ENCODE measurements at places on chromosomes 2 and 18. TPM values are rescaled to one million over a fixed set of nuclear protein-coding genes. Genes with fewer than 3 reads are reported as not detected.
A peak's percentile ranks its signal among the peaks of the same experiment; 100 is the strongest.

The NPAS2 gene
- total RNA-seq, result 12.7 TPM

DNA sequence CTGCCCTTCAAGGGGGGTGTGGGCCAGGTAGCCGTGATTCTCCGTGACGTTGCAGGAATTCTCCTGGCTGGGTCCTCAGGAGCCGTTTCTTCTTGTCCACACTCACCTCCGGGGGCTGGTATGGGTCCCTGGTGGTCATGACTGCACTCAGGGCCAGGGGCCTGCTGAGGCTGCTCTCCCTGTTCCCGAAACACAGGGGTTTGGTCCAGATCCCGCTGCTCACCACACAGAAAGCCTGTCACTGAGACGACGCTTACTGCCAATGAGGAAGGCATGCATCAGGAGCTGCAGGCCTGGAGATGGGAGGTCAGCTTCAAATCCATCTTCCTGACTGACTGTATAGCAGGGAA lies 160.7 kb downstream of the RTP5 start:
- H3K4me3 ChIP-seq, result no peak overlapping the region
- H3K4me1 ChIP-seq, result no peaks in the 10 kb centered on the region
- no peak overlapping the region for H3K27ac ChIP-seq
- no peaks in the 10 kb centered on the region for H3K27me3 ChIP-seq
- DNase-seq, result no peak

- H3K27ac ChIP-seq, result peak overlapping the region; percentile 73
- no peaks in the 10 kb centered on the region for H3K36me3 ChIP-seq
- no peak overlapping the region for H3K4me3 ChIP-seq
- H3K4me1 ChIP-seq, result peaks cover 93% of the 10 kb centered on the region
Observed at GRCh38 chr2:43345872-43346271, 119.5 kb upstream of the ZFP36L2 start.

- no peaks in the 10 kb centered on the region for H3K27me3 ChIP-seq
- H3K4me3 ChIP-seq, result no peak overlapping the region
- H3K27ac ChIP-seq, result no peak overlapping the region
- no peaks in the 10 kb centered on the region for H3K4me1 ChIP-seq
Observed at GRCh38 chr2:127607399-127607908, 38.5 kb upstream of the GPR17 start.

DNA sequence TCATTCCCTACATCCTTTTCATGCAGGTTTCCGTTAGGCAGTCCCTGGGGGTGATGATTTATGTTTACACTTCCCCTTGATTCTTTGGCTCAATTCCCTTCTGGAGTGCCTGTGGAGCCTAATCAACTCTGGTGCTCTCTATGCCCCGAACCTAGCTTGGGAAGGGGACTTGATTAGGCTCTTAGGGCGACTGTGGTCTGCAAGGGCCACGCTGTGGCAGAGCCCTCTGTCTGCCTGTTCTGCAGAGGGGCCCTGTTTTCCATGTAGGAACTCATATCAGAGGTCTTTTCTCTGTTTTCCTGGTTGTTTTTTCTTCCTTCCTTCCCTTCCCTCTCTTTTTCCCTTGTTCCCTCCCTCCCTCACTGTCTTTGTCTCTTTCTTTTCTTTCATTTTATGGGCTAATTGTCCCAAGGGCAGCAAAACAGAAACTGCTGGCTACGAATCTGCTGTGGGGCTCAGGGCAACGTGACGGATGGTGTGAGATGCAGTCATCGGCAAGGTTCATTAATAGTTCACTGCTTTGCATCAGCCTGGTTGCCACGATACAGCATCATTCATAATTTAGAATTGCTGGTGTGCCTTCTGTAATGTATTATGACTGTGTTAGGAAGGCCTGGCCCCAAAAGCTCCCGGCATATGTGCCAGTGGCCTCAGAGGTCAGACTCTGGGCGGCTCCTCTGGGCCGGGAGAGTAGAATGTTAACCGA lies 134.5 kb downstream of the NAPG start:
- H3K4me3 ChIP-seq, result no peak overlapping the region
- no peaks in the 10 kb centered on the region for H3K27me3 ChIP-seq

GRCh38 chr18:45745817-45746461 lies 22.0 kb downstream of the SLC14A1 start:
- H3K27me3 ChIP-seq, result no peaks in the 10 kb centered on the region
- H3K4me1 ChIP-seq, result no peaks in the 10 kb centered on the region
- no peak overlapping the region for H3K27ac ChIP-seq

GRCh38 chr18:13725566-13726231 lies 659 bp downstream of the FAM210A start:
- no peak overlapping the region for H3K27ac ChIP-seq
- peak overlapping the region; percentile 86 for H3K4me3 ChIP-seq
- H3K36me3 ChIP-seq, result no peaks in the 10 kb centered on the region
- DNase-seq, result peak; percentile 8
- H3K27me3 ChIP-seq, result no peaks in the 10 kb centered on the region

The XIRP2 gene
- not detected for total RNA-seq

The CDH2 gene
- 4.3 TPM for total RNA-seq

The CFAP65 gene
- total RNA-seq, result 1.3 TPM

The CD8B2 gene
- total RNA-seq, result not detected

GRCh38 chr2:78766459-78766858 lies 259.0 kb upstream of the REG3G start:
- H3K27me3 ChIP-seq, result no peaks in the 10 kb centered on the region
- no peaks in the 10 kb centered on the region for H3K36me3 ChIP-seq
- no peak overlapping the region for H3K27ac ChIP-seq
- H3K4me1 ChIP-seq, result no peaks in the 10 kb centered on the region
- H3K4me3 ChIP-seq, result no peak overlapping the region

The GPR155 gene
- 9.6 TPM for total RNA-seq

GRCh38 chr18:11322716-11323115 lies 173.3 kb upstream of the PIEZO2 start:
- H3K4me3 ChIP-seq, result no peak overlapping the region
- H3K27ac ChIP-seq, result no peak overlapping the region
- no peaks in the 10 kb centered on the region for H3K4me1 ChIP-seq

The CXCR1 gene
- total RNA-seq, result 0.50 TPM

DNA sequence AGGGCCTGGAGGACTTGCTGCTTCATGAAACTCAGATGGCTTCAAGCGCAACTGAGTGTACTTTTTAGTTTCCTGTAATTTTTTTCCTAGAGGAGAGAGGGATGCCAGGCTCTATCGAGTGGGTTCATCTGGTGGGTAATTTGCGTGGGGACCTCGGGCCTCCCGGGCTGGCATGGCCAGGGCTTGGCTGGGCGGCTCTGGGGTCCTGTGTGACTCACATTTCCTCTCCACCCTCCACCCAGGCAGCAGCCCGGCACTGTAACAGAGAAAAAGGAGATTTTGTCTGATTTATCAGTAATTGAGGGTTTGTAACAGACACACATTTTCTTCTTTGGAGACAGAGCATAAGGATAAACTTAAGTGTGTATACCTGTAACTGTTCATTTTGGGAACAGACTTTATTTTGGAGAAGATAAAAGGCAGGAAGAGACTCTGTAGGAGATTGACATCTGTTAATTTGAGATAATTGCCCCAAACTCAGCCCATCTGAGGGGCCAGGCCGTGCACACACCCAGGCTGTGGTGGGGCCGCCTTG lies 64.3 kb downstream of the NFATC1 start:
- no peaks in the 10 kb centered on the region for H3K27me3 ChIP-seq
- DNase-seq, result no peak
- H3K4me3 ChIP-seq, result no peak overlapping the region

DNA sequence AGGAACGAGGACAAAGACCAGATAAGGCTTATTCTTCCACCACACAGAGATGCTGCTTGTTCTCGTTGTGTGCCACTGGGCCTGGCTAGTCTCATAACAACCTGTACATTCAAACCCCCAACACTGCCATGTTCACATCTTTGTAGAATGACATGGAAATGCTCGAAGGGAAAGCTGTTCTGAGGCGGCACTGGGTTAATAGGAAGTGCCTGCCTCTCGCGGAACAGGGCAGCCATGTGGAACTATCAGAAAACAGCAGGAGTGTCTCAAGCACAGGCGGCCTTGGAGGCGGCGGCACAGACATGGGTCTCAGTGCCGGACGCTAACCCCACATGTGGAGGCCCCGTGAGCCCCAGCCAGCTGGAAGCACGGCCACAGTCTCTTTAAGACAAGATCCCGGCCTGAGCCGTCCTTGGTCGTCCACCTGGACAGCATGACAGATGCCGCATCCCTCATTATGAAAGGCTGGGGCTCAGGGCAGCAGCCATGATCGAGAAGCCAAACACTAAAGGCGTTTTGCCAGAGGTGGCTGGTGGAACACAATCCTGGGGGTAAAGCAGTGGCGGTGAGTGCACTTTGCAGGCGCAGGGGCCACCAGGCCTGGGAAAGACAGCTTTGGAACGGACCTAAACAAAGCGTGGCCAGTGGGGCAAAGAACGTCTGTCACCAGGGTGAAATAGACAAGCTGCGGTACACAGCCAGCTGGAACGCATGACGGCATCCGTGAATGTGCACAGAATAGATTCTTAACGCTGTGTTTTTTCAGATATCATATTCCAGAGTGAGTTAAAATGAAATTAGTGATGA lies 161.0 kb downstream of the HDAC4 start:
- no peak overlapping the region for H3K4me3 ChIP-seq
- H3K36me3 ChIP-seq, result no peaks in the 10 kb centered on the region
- H3K4me1 ChIP-seq, result peaks cover 25% of the 10 kb centered on the region
- H3K27me3 ChIP-seq, result no peaks in the 10 kb centered on the region
- no peak overlapping the region for H3K27ac ChIP-seq
- DNase-seq, result peak; percentile 36

The PLCD4 gene
- total RNA-seq, result 0.89 TPM

DNA sequence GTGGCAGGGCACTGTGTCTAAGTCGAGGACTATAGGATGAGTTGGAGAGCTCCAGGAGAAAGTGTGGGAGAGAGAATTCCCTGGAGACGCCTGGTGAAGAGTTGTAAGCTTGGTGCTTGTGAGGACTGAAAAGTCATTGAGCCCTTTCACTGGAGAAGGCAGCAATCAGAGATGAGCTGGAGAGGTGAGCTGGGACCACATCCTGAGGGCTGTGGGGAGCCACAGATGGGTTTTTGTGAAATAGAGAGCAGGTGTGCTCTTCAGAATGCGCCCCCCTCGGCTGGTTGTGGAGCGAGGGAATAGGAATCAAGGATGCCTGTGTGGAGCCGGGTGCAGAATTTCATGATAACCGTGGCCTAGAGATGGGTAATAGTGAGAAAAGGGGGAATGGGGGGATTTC lies 224.3 kb downstream of the KLHL29 start:
- DNase-seq, result no peak
- H3K27me3 ChIP-seq, result no peaks in the 10 kb centered on the region
- H3K27ac ChIP-seq, result no peak overlapping the region
- H3K36me3 ChIP-seq, result no peaks in the 10 kb centered on the region

The CAD gene
- 27.3 TPM for total RNA-seq

Measured in thyroid gland (tissue), 4 donors.